A549 treated with CpdA at 1 μM for 4 hours (cell line): ENCODE measurements at places on chromosomes 5 and 9. TPM values are rescaled to one million over a fixed set of nuclear protein-coding genes. Genes with fewer than 3 reads are reported as not detected.

NR3C1 gene
- total RNA-seq: 34.5 to 50.2 TPM (median 41.9 TPM) in 5 replicates

PCDHB13 gene
- 0.02 to 0.08 TPM (median 0.07 TPM) in 5 replicates for total RNA-seq

CCNO gene
- total RNA-seq: 5.4 to 10.2 TPM (median 8.9 TPM) in 5 replicates

LCN1 gene
- not detected in 5 replicates for total RNA-seq

NRARP gene
- 2.7 to 7.1 TPM (median 5.4 TPM) in 5 replicates for total RNA-seq
